CD4-positive, alpha-beta T cell (primary cell): ENCODE measurements at places on chromosomes 16 and 17. TPM values are rescaled to one million over a fixed set of nuclear protein-coding genes. Genes with fewer than 3 reads are reported as not detected.

KCNJ18 gene
- not detected for total RNA-seq

SGSM2 gene
- total RNA-seq, result 154 TPM

CLEC3A gene
- not detected for total RNA-seq

COPZ2 gene
- total RNA-seq, result 0.88 TPM

IQCK gene
- total RNA-seq, result 1.7 TPM

CCL14 gene
- total RNA-seq, result not detected

OR2C1 gene
- not detected for total RNA-seq

CWC25 gene
- 63.0 TPM for total RNA-seq

PRR11 gene
- 0.69 TPM for total RNA-seq

HIGD1B gene
- total RNA-seq, result not detected

PIPOX gene
- total RNA-seq, result 4.4 TPM

SPNS2 gene
- total RNA-seq, result 0.33 TPM

G6PC1 gene
- not detected for total RNA-seq

MYLK3 gene
- 0.38 TPM for total RNA-seq

XYLT2 gene
- 12.2 TPM for total RNA-seq

UTP18 gene
- 49.8 TPM for total RNA-seq

MYH3 gene
- total RNA-seq, result 5.4 TPM

EPX gene
- not detected for total RNA-seq

CACNG1 gene
- not detected for total RNA-seq

CRISPLD2 gene
- total RNA-seq, result 2.0 TPM

IL21R gene
- total RNA-seq, result 34.5 TPM

METRNL gene
- 26.9 TPM for total RNA-seq

RAB11FIP4 gene
- 87.3 TPM for total RNA-seq
